ENCODE measurements at places on chromosomes 3 and 15.

DNA sequence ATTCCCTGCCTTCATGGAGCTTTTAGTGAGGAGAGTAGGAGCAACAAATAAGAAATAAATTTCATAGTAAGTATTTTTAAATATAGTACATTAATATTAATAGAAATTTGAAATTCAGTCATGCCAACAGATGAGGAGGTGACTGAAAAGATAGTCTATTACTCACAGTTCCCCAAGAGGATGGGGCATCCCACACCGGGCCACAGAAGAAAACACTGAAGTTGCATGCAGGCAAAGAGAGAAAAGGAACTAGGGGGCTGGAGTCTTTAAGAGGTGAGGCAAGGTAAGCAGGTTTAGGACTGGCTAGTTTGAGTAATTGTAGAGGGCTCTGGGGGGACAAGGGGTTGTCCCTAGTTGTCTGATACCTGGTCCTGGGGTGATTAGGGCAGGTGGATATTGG, 120.1 kb upstream of the UMPS start:
- no peak for DNase-seq

DNA sequence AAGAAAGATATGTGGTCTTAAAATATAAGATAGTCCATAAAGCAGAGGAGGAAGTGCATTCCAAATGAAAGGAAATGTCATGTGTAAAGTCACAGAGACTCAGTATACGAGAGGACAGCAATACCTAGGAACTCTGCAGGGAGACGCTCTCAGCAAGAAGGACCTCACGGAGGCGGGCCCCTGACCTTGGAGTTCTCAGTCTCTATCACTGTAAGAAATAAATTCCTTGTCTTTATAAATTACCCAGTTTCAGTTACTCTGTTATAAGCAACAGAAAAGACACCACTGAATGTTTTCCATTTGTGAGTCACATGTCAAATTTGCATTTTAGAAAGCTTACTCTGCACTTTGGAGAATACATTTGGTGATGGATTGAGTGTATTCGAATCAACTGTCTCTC, 140.6 kb downstream of the GBE1 start:
- no peak for DNase-seq

DNA sequence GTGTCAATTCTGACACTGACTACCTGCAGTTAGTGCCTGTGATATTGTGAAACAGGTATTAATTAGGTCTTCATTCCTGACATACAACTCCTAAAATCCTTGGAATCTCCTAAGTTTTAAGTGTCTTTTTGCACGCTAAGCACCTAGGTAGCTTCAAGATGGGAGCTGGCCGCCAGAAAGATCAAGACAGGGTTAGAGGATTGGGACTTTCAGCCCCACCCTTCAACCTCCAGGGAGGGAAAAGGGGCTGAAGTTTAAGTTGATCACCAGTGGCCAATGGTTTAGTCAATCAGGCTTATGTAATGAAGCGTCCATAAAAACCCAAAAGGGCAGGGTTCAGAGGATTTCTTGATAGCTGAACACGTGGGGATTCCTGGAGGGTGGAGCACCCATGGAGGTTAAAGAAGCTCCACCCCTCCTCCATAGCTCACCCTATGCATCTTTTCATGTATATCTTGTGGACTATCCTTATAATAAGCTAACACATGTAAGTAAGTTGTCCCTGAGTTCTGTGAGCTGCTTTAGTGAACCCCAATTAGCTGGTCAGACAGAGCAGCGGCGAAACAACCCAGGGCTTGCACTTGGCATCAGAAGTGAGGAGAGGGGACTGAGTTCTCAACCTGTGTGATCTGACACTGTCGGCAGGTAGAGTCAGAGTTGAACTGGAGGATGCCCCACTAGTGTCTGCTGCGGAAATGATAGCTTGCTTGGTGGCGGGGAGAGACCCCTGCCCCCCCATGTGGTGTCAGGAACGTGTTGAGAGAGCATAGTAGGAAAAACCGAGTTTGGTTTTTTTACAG, 12.8 kb upstream of the SRP14 start:
- no peak for DNase-seq

DNA sequence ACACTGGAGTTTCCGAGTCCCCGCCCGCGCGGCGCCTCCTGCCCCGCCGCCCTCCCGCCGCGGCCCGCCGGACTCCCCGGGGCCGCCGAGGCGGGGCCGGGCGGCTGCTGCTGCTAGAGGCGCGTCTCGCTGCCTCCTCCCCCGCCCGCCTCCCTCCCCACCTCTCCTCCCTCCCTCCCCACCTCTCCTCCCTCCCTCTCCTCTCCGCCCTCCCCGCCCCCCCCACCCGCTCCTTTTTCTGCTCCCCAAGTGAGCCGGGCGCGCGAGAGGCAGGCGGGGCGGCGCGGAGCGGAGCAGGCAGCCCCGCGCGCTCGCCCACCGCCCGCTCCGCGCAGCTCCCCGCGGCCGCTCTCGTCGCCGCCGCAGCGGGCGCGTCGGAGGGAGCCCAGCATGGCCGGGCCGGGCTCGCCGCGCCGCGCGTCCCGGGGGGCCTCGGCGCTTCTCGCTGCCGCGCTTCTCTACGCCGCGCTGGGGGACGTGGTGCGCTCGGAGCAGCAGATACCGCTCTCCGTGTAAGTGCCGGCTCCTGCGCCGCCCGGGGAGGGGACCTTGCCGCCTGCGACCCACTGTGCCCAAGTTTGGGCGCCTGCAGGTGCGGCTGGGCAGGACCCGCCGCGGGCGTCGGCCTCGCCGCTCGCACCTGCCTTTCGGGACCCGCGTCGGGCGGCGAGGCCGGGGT, at the start of gene CACNA2D3:
TSS of gene CACNA2D3 (plus strand) at position 229 of the 679 bp plus-strand sequence.
- peak; percentile 67 for DNase-seq

DNA sequence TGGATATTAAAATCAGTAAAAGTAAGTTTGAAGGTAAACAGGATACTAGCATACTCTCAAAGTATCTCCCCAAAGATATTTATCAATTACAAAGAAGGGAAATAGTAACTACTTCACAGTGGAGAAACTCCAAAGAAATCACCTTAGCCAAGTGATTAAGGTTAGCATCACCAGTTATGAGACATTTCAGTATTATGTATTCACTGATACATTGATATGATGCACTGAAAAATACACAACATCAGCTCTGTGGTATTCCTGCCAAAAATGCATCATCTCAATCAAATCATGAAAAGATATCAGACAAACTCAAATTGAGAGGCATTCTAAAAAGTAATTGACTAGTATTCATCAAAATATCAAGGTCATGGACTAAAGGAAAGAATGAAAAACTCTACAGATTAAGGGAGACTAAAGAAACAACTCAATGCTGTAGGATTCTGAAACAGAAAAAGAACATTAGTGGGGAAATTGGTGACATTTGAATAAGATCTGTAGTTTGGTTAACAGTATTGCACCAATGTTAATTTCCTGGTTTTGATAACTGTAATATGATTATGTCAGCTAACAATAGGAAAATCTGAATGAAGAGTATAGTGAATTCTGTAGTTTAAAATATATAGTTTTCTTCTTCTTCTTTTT, 215.4 kb downstream of the UACA start:
- no peak for DNase-seq

- DNase-seq, result no peak
These were observed 26.3 kb upstream of the DYNC1LI1 start for GRCh38 chr3:32596909-32597369.

GRCh38 chr3:55624238-55624637, 137.1 kb upstream of the WNT5A start:
- DNase-seq, result no peak

DNA sequence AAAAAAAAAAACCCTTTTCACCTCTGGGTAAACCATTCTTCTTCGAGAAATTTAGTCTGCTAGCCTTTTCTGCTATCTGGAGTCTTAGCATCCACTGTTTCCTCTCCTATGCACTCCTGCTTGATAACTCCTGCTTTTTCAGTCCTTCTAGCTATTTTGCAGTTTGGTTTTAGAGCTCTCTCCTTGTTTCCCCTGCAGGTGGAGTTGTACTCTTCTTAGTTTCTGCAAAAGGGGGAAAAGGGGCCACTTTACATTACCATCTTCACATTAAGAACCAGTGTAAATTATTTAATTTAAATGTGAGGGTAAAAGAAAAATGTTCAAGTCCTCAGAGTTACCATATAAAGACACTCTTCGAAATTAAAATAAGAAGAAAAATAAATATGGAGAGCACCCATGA, 23.6 kb upstream of the MYLK start:
- DNase-seq, result no peak

DNA sequence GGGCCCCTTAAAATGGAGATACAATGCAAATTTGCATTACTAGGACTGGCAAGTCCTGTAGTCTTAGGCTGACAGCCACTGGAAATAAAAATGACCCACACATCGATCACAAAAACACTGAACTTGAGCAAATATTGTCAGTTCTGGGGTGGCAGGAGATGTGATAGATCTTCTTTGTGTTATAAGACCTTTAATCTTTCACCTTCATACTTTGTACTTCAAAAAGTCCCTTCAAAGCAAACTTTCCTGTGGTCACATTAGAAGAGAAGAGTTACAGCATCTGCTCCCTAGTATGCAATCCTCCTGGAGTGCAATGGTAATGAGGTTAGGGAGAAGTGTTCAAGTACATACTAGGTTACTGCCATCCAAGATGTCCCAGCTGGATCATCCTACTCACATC, 149.4 kb upstream of the KCNMB2 start:
- DNase-seq, result no peak

GRCh38 chr3:62376454-62376720, 3.0 kb upstream of the FEZF2 start:
- DNase-seq, result no peak

GRCh38 chr3:49611719-49612118, 57.4 kb downstream of the BSN start:
- DNase-seq, result no peak

DNA sequence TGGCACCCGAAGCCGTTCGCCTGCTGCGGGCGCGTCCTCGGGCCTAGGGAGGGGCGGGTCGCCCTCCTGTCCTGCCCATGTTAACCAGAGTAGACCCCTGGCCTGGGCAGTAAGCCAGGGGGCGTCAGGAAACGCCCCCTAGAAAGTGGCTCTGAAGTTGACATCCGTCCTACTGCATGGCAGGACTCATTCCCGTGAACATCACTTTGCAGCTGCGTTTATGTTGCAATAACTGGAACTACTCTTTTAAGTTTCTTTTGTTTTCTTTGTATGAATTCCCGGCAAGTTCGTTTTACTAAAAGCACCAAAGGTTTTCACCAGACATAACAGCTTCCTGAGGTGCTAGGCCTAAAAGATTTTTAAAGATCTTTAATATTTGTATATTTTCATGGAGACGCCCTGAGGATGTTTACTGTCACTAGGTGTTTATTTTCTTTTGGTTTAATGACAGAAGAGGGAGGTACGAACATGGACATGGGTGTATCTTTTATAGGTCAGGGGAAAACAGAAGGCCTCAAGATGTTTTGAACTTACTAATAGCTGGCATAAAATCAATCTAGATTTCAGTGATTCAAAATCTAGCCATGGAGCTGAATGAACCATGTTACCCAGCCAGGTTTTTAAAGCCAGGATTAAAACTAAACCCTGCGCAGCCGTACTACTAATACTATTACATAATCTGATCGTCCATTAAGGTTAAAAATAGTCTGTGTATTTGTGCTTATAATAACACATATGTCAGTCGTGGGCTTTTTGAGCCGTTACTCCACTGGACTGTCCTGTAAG, 1.0 kb downstream of the C15orf61 start:
- no peak for DNase-seq

DNA sequence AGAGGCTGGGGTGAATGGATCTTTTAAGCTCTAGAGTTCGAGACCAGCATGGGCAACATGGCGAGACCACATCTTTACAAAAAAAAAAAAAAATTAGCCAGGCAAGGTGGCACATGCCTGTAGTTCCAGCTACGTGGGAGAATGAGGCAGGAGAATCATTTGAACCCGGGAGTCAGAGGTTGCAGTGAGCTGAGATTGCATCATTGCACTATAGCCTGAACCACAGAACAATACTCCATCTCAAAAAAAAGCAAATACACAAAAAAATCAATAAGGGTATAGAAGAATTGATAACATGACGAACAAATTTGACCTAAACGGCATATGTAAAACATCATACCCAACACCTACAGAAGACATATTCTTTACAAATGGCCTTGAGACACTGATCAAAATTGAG, 668.4 kb downstream of the MECOM start:
- no peak for DNase-seq

DNA sequence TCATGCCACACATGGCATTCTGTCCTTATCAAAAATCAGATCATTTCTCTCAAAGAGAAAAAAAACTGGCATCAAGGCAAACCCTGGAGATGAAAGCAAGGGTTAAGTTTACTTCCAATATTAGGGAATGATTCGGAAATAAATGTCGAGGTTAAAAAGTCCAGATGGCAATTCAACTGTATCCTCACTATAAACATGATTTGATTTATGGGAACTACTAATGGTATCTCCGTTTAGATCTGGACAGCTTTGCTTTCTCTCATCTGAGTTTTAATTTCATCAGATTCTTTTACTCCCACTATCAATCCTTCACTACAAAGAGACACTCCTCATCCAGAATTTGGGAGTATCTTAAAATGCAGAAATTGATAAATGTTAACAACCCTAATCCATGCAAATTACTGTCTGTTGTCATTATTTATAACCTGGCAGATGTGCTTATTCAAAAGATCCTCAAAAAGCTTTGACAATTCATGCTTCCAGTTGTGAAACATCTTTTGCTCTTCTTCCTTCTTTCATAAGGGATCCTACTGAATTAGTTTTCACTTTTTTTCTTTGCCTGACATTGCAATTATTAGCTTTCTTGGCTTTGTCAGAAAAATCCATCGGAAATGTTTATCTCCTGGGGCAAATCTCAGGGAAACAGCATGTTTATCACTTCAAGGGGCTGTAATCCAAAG, 903.2 kb downstream of the MCTP2 start:
- DNase-seq, result no peak

GRCh38 chr15:31483986-31484951, 157.6 kb downstream of the KLF13 start:
- no peak for DNase-seq

DNA sequence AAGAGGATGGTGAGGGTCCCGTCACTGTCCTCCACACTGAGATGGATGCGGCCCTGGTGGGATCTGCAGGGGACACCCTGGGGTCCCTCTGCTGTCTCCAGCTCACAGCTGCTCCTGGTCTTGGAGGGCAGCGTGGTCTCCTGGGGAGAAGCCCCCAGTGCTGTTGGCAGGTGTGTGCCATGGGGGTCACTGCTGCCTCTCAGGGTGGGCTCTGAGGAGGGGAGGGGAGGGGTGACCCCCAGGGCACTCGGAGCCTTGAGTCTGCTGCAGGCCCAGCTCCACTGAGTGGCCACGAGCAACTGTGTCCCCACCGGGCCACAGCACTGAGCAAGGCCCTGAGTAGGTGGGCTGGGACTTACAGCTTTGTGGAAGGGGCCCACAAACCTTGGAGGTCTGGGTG, 34.7 kb downstream of the KLHL25 start:
- no peak for DNase-seq
